ENCODE measurements at places on chromosomes 11 and 22.
A peak's percentile ranks its signal among the peaks of the same experiment; 100 is the strongest.

GRCh38 chr11:125129316-125129993 is 18.0 kb upstream of the TMEM218 start:
- DNase-seq: no peak

DNA sequence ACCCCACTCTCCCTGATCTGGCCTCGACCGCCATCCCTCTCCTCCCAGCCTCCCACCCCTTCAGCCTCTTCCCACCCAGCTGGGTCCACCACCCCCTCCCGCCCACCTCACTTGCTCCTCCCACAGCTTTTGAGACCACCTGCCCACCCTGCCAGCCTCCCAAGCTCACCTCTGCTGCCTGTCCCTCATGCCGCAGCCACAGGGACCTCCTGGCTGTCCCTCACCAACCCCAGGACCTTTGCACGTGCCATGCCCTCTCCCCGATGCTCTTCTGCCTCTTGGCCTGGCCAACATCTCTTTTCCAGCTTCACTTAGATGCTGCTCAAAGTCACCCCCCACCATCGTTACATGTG is 6.5 kb downstream of the PNPLA5 start:
- DNase-seq: no peak

DNA sequence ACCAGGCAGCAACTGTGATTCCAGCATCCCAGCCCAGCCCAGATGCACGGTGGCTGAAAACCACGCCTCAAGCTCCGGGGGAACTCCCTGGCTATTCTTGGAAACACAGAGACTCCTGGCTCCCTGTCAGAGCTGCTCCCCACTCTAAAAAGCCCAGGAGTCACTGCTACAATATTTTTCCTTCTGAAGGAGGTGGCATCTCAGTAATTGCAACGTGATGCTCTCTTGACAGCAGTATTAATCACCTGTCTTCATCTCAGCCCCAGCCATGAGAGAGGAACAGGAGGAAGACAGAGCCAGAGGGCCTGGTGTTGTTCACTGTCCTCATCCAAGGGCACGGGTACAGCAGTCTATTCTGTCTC is 26.9 kb downstream of the DRD2 start:
- DNase-seq: no peak

- DNase-seq: no peak
These were observed 84.8 kb downstream of the UVRAG start for GRCh38 chr11:75899806-75900205.

GRCh38 chr11:2763984-2764383 is 64.2 kb upstream of the KCNQ1OT1 start:
- no peak for DNase-seq

- no peak for DNase-seq
These were observed 35.3 kb downstream of the BRSK2 start for GRCh38 chr11:1425006-1425405.

DNA sequence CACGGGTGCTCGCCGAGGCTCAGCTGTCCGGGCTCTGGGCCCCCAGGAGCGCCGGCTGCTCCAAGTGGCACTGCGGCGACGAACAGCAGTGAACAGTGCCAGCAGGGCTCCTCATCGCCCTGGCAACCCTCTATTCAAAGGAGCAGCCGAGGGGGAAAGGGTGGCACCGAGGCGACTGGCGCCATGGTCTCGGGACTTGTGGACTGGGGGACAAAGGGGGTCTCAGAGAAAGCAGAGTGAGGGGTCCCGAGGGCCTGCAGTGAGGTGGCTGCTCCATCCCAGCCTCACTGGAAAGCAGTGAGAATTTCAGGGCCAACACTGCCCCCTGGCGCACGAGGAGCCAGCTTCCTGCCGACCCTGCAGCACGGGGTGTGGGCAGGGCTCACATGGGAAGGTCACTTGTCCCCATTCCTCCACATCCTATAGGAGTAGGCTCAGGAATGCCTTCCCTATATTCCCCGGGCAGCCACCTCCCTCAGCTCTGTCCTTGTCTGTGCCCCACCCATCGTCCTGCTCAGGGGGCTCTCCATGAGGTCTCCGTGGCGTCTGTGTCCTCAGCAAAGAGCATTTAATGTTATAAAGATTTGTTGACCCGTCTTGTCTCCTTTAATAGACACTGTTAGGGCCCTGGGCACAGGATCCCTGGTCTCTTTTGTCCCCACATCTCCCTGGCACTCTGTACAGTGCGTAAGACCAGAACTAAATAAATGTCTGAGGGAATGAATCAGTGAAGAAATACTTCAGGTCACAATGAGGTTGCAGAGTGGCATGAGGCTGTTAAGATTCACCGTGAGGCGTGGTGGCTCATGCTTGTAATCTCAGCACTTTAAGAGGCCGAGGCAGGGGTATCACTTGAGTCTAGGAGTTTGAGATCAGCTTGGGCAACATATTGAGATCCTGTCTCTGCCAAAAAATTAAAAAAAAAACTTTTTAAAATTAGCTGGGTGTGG is 26.4 kb downstream of the LRFN4 start:
- peak; percentile 55 for DNase-seq

DNA sequence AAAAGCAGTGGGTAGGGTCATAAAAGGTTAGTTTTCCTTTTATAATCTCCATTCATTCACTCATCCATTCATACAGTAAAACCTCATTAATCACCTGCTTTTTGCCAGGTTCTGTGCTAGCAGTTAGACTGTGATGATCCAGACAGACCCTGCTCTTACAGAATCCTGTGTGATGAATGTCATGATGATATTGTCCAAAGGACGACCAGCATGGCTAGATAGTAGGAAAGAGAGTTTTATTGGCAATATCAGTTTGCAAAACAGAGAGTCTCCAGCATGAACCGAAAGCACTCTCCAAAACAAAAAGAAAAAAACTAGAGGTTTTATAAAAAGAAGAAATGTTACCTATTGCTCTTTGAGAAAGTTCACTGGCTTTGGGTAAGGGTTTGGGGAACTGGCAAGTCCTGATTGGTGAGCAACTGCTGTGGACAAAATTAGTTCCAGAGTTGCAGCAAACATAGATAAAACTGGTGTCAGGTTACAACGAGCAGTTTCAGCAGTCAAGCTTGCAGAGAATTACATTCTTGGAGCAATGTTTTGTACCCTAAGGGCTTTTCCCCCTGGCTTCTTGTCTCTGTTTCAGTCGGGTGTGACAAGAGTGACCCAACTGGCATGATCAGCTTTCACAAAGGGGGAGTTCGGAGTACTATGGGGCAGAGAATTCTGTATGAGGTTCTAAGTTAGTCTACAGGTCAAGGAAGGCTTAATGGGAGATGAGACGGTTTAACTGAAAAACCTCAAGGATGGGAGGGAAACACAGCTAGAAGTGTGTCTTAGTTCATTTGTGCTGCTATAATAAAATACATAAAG is 58.3 kb downstream of the HSD17B12 start:
- no peak for DNase-seq

- DNase-seq: no peak
These were observed 2.3 kb downstream of the ASCL2 start for GRCh38 chr11:2267851-2268728.

- no peak for DNase-seq
These were observed 255 bp upstream of the SYNGR1 start for GRCh38 chr22:39349506-39349966.

DNA sequence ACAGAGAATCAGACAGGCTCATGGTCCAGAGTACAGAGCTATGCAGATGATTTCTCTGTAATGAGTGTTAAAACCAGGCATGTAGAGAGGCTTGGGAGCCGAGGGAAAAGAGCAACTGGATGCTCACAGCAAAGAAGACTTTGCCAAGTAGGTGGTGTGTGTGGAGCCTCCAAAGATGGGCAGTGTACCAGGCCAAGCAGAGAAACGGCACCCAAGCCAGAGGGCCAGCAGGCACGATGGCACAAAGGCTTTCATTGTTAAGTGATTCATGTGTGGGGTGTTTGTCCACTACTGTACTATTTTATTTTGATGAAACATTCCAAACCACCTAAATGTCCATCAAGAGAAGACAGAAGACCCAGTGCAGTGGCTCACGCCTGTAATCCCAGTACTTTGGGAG is 11.1 kb downstream of the RANGAP1 start:
- DNase-seq: no peak

- no peak for DNase-seq
These were observed 1200.5 kb downstream of the BRD1 start for GRCh38 chr22:48627203-48627602.

- DNase-seq: no peak
These were observed 32.3 kb downstream of the MRGPRD start for GRCh38 chr11:68948496-68948895.

DNA sequence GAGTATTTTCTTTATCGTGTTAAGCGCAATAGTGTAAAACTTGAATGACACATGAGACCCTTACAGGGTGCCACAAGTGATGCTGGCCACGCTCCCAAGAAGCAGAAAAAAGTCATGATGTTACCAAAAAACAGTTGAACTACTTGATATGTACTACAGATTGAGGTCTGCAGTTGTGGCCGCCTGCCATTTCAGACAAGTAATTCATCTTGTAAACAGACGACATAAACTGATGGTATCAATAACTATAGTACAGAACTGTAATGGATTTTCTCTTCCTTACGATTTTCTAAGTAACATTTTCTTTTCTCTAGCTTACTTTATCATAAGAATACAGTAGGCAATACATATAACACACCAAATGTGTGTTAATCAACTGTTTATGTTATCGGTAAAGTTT is 5.5 kb downstream of the CD59 start:
- DNase-seq: no peak

DNA sequence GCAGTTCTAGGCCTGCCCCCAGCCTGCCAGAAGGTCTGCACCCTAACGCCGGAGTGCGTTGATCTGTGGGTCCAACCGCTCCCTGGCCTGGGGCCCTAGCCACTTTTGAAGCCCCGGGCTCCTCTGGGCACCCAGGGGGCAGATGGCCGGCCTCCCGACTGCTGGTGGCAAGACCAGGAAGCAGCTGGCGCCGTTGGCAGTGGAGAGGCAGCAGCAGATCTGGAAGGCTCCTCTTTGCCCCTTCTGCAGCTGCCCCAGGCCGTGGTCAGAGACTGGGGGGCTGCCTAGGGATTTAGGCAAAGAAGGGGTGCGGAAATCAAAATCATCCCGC is 445 bp upstream of the VWCE start:
- no peak for DNase-seq

- DNase-seq: no peak
These were observed 1036.0 kb downstream of the OPCML start for GRCh38 chr11:132496341-132496740.

DNA sequence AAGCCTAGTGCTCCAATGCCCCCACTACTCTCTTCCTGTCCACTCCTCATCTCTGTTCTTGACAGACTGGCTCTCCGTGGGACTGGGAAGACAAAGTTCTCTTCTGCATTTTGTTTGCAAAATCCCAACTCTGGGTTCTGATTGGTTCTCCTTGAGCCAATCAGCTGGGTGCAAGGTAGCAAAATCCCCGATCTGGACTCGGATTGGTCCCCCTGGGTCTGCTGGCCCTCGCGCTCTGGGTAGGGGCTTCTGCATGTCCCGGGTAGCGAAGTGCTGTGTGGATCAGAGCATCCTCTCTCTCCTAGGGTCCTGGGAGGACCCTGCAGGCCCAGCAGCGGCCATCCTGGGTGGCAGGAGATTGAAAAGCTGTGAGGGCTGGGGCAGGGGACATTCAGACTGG is 22.3 kb upstream of the A4GALT start:
- no peak for DNase-seq

GRCh38 chr22:43533656-43534428 is 122.0 kb downstream of the MPPED1 start:
- no peak for DNase-seq

DNA sequence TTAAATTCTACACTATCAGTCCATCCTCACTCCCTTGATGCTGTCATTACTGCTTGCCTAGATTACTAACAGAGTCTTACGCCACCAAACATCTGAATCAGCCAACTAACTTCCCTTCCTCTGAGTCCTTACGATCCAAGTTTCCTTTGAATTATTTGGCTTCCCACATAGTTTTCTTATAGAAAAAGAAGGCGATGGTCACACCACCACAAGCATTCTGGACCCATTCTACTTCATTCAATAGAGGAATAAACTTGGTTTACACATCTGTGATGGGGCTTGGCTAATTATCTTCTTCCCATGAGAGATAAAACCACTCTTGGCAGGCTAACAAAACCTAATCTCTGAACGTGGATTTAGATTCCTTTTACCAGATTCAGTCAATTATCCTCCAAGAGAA is 35.0 kb downstream of the INTS4 start:
- DNase-seq: no peak

GRCh38 chr22:19011075-19011474 is 75.0 kb upstream of the PRODH start:
- no peak for DNase-seq

GRCh38 chr22:49788504-49788903 is 39.2 kb downstream of the BRD1 start:
- DNase-seq: no peak

DNA sequence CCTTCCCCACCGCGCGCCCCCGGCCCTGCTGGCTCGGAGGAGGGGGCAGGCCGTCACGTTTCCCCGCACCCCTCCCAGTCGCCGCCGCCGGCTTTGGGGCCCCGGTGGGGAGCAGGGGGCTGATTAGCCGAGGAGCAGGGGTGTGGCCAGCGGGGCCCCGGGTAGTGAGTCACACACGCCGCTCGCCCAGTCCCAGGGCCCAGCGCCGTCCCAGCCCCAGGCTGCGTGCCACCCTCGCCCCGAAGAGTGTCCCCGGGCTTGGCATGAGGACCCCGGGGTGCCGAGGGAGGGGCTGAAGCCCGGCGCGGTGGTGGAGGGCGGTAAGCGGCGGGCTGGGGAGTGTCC is 34.4 kb downstream of the PRDM11 start:
- DNase-seq: peak; percentile 3

DNA sequence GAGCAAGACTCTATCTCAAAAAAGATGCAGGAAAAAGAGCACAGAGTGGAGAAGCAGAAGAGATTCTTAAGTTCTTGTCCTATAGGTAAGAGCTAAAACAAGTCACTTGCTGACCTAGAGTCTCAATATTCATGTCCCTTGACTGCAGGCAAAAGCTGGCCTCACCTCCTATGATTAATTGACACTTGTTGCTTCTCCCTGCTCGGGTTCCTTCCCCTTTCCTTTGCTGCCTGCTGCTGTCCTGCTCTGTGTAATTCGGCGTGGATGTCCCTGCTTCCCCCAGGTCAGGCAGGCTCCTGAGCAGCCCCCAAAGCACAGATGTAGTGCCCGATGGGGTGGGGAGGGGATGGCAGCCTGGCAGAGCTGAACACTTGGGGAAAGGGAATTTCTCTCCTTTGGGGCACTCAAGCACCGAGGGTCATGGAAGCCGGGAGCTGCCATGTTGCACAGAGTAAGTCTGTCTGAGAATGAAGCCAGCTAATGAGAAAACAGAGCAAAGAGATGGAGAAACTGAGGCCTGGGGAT is 60.8 kb upstream of the NUP50 start:
- DNase-seq: no peak

DNA sequence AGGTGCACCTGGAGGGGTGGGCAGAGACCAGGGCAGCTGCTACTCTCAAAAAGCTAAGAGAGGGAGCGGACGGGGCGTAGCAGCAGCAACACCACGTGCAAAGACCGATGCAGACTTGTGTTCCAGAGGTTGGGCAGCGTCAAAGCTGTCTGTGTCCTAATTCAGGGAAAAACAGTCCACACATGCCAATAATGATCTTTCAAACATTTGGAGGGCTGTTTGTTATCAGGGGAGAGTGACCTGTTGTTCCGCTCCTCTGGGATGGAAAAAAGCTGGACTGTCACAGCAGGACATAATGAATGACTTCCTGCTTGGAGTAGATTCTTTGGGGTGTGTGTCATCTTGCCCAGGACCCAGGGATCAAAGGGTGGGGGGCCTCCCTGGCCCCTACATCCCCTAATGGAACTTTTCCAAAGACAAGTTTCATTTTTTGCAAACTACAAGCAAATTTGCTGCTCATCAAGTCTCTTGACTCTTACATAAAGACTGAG is 6.2 kb upstream of the FBLN1 start:
- DNase-seq: no peak

Measured in stimulated activated CD8-positive, alpha-beta memory T cell treated with anti-CD3 and anti-CD28 coated beads, Interleukin-7, amount 100 ng/mL, for 1 hour (primary cell).